NCI-H69 (cell line): ENCODE measurements at places on chromosomes 11 and 22.

GRCh38 chr11:128174465-128175291 lies 412.7 kb downstream of the ETS1 start:
- DNase-seq, result peak; percentile 7

DNA sequence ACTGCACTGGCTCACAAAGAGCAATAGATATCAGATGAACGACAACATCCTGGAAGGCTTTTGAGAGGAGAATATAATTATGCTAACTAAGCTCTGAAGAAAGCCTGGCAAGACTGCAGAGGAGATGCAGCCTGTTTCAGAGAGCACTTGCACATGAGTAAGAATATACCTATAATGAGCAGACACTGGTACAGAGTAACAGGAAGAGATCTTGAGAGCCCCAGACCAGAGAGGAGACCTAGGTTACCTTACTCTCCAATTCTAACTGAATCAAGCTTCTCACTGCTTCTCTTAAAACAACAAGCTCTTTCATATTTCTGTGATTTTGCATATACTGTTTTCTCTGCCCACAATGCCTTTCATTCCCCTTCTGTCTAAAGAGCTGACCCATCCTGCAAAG lies 66.5 kb downstream of the FAM168A start:
- DNase-seq, result no peak

DNA sequence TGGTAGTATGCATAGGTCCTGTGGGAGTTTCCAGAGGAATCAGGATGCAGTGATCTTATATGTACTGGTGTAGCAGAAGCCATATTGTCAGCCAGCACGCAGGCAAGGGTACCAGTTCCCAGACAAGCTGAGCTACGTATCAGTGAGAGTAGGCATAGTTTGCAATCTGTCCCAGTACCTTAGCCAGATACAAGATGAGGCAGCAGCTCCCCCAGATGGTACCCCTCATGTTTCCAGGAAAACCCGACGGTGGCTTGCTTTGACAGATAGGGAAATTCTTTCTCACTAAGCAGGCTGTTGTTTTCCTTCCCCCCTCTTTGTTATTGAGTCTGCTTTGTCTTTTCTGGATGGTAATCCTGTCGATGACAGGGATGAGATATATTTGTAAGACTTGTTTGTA lies 109.7 kb upstream of the RRM1 start:
- peak; percentile 18 for DNase-seq

DNA sequence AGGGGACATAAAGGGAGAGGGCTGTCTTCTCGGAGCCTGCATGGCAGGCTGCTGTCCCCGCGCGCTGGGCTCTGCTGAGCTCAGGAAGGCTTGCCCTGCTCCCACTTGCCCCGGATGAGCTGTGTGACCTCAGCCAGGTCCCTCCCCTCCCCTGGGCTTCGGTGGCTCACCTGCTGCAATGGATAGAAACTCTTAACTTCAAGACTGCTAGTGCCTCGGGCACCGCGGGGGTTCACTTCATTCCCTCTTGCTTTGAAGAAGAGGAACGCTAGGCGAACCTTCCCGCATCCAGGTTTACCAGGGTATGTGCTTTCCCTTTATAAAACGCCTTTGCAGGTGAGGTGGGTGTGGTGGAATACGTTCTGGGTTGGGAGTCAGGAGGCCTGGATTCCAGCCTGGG lies 115.0 kb downstream of the PHF21B start:
- DNase-seq, result no peak

DNA sequence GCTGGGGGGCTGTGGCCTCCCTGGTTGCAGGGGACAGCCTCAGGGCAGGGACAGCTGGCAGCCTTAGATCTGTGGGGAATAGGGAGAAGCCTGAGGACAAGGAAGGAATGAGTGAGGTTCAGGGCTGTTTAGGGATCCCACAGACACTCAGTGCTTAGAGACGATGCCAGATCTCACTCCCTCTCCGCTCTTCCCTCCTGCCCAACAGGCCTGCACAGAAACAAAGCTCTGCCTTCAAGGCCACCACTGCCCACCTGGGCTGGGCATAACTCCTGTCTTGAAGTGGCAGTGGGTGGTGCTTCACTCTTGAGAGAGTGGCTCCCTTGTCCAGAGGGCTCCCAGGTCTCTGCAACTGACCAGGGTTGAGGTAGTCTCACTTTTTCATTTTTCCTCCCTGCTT lies 13.1 kb upstream of the CENATAC start:
- DNase-seq, result peak; percentile 32

GRCh38 chr11:67284811-67285540 lies 4.1 kb upstream of the ANKRD13D start:
- no peak for DNase-seq
